ENCODE measurements at places on chromosomes 12 and 14.

- no peak for DNase-seq
Observed at GRCh38 chr12:118238888-118239287, 103.0 kb downstream of the PEBP1 start.

GRCh38 chr14:99904506-99904905 is 111.3 kb downstream of the EML1 start:
- DNase-seq = no peak

GRCh38 chr12:113320401-113320800 is 14.5 kb downstream of the SLC8B1 start:
- DNase-seq = no peak

DNA sequence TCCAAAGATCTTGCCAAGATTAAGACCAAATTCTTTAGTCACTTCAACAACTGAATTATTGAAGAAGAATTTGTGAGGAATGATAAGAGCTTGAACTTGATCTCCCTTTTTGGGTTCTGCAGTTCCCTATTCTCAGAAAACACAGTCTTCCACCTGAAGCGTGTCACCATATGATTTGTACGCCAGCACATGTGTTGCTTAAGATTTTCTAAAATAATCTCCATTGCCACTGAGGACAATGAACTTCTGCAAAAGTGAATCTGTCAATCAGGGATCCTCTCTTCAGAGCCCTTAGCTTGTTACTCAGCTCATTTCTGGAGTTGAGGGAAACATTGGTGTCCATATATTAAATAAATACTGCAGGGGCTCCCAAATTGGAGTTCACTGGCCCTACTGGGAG is 4.2 kb upstream of the SPIC start:
- no peak for DNase-seq

GRCh38 chr12:26455936-26456574 is 260.7 kb downstream of the SSPN start:
- DNase-seq = no peak

DNA sequence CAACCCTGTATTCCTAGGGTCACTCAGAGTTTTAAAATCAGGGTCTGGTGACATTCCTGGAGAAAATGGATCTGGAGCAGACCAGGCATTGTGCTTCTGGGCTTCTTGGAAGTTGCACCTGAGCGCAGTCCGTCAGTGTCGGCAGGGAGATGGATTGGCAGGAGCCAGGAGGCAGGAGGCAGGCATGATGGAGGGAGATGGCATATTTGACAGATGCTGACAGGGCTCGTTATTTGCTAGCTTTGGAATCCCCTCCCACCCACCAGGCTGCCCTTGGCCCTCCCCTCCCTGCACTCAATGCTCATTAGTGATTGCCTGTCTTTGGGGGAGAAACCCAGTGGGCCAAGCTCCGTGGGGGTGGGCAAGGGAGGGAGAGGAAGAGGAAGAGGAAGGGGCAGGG is 4.7 kb downstream of the CISTR start:
- no peak for DNase-seq

- no peak for DNase-seq
Observed at GRCh38 chr14:72380456-72380855, 448.2 kb downstream of the RGS6 start.

- no peak for DNase-seq
Observed at GRCh38 chr12:128138125-128138524, 128.8 kb upstream of the TMEM132C start.

DNA sequence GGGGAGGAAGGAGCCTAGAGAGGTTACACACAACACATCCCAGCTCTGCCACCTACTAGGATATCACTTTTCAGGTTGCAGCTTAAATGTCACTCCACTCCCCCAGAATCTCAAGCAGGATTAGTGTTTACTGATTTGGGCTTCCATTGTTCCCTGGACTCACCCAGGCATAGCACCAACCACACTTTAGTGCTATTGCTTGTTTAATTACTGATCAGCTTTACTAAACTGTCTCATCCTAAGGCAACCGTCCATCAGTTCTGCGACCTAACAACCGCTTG is 6.1 kb upstream of the KRT18 start:
- no peak for DNase-seq

- DNase-seq = no peak
Observed at GRCh38 chr12:127070515-127071157, 1196.3 kb upstream of the TMEM132C start.

DNA sequence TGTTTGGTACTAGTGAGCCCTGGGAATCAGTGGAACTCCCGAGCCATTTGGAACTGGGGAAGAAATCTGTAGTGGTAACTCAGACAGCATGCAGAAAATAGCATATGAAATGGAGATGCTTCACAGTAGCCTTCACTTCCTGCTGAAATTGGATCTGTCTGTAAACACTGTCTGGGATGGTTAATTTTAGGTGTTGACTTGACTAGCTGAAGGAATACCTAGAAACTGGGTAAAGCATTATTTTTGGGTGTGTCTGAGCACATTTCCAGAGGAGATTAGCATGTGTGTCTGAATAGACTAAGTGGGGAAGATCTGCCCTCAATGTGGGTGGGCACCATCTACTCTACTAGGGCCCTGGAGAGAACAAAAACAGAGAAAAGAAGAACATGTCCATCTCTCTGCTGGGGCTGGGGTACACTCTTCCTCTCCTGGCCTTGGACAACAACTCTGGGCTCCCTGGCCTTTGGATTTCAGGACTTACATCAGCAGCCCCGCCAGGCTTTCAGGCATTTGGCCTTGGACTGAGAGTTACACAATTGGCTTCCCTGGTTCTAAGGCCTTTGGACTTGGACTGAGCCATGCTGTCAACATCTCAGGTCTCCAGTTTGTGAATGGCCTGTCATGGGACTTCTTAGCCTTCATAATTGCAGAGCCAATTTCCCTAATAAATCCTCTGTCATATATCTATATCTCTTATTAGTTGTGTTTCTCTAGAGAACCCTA is 14.0 kb upstream of the CRADD start:
- DNase-seq = no peak

DNA sequence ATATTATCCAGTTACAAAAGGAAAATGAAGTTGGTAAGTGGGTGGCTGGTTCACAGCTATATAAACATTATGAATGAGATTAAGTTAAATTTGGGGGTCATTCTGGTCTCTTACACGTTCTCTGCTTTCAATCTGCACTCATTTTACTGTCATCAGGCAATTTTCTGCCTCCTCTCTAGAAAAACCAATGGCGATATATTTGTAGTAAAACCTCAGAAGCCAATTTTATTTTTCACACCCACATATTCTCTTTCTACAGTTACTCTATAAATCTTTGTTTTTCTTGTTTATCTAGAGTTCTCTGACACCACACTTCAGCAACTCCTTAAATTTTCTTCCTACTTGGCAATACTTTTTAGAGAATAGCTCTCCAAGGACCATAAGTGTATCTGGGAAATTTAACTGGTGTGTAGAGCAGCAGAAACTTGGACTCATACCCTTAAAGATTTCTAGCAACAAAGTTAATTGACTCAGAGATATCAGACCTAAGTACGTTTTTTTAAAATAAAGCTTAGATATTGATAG is 926.9 kb downstream of the TMTC2 start:
- DNase-seq = no peak

DNA sequence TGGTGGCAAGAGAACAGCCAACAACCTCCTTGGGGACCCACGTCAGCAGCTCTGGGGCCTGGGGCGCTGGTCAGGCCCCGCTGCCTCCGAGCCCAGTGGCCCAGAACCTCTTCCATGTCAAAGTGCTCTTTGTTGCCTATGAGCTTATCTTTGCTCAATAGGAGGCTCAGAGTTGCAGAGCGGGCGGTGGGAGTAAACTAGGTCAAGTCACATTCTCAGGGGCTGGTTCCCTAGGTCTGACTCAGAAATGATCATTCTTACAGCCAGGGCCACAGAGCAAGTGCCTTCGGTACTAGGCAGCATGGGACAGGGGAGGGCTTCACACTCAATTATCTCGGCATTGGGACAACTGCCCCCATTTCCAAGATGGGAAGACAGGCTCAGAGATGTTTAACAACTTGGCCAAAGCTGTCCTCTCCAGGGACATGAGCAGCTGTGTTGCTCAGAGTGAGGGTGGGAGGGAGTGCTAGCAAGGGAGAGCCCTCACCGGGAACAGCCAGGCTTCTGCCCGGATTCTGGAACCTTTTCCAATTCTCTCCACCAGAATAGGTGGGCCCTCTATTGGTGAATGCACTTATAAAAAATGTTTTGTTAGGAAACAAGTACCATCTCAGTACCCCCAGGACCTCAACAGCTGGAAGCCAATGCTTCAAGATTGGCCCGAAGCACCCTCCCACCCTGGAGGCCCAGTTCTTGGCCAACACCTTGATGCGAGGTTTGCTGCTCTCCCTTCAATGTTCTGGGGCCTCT is 11.9 kb downstream of the SLC25A29 start:
- no peak for DNase-seq

- no peak for DNase-seq
Observed at GRCh38 chr12:92595663-92596062, 107.1 kb upstream of the PLEKHG7 start.

DNA sequence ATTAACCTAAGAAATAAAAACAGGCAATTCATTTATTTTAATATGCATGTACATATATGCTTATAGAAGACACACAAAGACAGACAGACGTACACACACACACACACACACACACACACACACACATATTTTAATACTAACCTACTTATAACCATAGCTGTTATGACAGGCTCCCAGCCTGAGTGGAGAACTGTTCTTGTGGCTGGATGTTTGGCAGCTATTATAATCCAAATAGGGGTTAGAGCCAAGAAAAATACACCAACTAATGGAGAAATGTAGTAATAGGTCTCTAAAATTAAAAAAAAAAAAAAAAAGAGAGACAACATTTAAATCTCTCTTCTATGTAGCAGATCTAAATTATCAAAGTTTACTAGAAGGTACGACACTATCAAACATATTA is 91.8 kb downstream of the SLC41A2 start:
- no peak for DNase-seq

- DNase-seq = no peak
Observed at GRCh38 chr14:75724414-75725204, 63.6 kb downstream of the TTLL5 start.

DNA sequence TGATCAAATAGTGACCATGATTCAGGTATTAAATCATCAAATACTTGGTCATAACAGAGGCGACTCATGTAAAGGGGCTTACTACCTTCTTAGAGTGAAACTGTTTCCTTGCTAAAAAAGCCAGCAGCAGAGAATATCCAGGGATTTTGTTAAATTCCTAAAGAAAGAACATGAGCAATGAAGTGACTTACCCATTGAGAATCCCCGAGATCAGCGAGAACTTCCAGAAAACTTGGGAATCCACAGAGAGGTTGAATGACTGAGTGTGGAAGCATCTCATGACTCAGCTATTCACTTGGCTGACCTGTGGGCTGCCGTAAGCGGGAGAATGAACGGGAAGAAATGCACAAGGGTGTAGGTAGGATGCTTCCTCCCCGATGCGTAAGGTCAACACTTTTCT is 85.3 kb upstream of the KCNA1 start:
- DNase-seq = no peak

DNA sequence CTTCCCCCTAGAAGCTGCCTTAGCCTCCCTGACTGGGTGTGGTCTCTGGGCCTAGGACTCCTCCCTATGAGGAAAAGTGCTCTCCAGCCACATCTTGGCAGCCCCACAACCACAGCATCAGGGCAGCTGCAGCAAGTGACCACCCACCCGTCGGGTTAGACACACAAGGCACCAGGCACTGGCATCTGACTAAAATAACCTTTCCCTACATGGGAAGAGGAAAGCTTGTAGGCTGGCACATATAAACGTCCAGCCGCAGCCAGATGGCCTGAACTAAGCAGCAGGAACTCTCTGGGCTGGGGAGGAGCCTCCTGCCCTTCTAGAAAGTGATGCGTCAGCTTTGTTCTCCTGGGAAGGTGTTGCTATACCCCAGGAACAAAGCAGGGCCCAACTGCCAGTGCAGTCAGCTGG is 328.7 kb downstream of the DPF3 start:
- DNase-seq = no peak

DNA sequence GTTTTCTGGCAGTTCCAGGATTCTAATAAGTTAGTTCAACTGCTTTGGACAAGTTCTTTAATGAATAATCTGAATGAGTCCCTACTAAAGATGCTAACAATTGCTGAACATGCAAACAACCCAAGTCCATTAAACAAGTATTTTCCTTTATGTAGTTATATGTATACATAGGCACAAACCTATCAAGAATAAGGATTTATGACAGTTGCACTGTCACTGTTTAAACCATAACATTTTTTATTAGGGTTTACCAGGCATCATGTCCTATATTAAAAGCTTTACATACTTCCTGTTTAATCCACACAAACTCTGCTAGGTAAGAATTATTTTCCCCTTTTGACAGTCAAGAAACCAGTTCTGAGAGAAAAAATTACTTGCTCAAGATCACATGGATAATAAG is 31.9 kb upstream of the COCH start:
- DNase-seq = no peak

- DNase-seq = no peak
Observed at GRCh38 chr14:68820999-68821683, 28.3 kb upstream of the ZFP36L1 start.

- DNase-seq = no peak
Observed at GRCh38 chr12:132144810-132145168, 532 bp downstream of the NOC4L start.

DNA sequence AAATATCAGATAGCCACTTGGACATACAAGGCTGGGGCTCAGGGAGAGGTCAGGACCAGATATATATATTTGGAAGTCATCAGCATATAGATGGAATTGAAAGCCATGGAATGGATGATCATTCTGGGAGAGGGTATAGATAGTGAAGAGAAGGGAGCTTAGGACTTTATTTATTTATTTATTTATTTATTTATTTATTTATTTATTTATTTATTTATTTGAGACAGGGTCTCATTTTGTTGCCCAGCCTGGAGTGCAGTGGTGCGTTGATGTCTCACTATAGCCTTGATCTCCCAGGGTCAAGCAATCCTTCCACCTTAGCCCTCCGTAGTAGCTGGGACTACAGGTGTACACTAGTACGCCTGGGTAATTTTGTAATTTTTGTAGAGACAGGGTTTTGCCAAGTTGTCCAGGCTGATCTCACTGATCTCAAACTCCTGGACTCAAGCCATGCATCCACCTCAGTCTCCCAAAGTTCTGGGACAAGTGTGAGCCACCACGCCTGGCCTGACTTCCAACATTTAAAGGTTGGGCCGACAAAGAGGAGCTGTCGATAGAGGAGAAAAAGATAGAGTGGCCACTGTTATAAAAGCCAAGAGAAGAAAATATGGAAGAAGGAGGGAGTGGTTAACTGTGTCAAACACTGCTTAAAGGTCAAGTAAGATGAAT is 8.7 kb upstream of the INHBE start:
- DNase-seq = no peak

Measured in GF-D8 (cell line).